ENCODE measurements at places on chromosomes 1 and 21.

DNA sequence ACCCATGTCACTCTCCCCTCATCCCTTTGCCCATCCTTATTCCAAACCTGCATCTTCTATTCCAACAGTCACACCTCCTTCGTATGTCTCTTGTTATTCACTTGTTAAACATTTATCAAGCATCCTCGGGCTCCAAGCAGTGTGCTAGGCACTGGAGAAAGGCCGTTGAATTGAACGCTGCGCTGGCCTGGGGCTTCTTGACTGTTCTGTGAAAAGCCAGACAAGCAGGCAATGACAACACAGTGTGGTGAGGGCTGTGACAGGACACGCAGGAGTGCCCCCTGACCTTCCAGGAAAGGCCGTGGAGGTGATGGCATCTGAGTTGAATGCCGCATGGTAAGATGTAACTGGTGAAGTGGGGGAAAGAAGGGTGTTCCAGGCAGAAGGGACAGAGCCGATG lies 19.2 kb downstream of the ETV3 start:
- DNase-seq = no peak

DNA sequence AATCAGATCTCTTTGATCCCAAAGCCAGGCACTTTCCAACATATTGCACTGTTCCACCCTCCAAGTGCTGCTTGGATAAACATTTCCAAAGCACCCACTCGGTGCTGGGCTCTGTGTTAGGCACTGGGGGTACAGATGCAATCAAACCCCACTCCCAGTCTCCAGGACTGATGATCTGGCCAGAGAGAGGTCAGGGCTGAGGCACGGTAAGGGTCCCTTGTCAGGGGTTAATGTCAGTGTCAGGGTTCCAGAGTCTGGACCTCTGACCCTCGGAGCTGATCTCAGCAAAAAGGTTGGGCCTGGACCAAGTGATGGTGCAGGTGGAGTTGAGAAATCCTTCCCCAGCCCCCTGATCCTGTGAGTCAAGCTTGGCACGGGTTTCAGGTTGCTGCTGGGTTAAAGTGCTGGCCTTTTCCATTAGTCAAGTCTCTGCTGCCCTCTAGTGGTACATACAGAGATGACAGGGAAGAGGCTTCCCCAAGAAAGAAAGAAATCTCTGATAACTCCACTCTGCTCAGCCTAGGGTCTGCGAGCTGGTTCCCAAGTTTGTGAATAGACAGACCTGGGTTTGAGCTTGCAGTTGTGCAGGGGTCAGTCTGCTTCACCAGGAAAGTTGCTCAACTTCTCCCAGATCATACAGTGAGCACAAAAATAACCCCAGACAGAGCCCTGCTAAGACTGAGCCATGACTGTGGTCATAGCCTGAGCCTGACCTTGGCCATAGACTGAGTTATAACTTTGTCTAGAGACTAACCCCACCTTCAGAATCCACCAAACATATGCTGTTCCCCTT lies 74.6 kb downstream of the DMRTA2 start:
- no peak for DNase-seq

DNA sequence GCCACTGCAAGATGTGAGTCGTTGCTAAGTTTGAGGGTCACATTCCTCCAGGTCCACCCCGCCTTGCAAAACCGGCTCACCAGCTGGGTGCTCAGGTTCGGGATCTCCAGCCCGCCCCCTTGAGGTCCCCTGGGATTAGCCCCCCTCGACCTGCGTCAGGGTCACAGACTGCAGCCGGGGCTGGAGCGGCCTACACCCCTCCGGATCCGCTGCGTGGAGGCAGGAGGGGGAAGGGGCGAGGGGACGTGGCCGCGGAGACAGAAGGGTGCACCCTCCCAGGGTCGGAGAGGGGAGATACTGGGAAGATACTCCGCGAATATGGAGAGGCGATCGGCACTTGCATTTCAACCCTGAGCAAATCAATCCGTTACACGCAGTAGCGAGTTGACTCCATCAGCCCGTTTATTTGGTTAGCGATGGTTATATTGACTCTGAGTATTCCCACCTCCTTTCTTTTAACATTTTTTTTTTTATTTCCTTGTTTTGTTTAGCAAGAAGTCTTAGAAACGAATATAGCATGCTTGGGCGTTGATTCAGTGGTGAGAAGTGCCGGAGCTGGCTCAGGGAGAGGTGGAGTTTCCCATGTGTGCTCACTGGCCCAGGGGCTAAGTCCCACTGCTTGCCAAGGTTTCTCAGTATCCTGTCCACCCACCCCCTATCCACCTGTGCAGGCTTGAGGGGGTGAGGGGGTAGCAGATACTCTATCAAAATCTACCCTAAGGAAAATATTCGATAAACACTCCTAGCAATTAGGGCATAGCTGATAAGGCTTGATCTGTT lies 997 bp downstream of the IFNAR2 start:
- DNase-seq = peak; percentile 30

DNA sequence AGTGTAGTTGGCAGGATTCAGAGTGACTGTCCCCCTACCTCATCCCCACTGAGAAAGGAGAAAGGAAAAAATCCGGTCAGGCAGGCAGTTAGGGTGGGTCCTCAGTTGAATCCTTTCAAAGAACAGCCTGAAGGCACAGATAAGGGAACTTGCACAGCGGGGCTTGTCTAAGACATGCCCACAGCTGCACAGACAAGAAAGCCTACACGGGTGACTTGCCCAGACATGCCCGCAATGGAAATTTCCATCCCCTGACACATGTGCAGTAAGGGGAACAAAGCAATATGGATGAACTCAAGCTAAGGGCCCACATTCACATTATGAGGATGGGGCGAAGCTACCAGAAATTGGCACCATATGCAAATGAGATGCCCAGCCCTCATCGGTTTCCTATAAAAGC lies 82.5 kb downstream of the DESI2 start:
- no peak for DNase-seq
